Epithelial cell of esophagus (primary cell): ENCODE measurements at places on chromosomes 5 and 9.

DNA sequence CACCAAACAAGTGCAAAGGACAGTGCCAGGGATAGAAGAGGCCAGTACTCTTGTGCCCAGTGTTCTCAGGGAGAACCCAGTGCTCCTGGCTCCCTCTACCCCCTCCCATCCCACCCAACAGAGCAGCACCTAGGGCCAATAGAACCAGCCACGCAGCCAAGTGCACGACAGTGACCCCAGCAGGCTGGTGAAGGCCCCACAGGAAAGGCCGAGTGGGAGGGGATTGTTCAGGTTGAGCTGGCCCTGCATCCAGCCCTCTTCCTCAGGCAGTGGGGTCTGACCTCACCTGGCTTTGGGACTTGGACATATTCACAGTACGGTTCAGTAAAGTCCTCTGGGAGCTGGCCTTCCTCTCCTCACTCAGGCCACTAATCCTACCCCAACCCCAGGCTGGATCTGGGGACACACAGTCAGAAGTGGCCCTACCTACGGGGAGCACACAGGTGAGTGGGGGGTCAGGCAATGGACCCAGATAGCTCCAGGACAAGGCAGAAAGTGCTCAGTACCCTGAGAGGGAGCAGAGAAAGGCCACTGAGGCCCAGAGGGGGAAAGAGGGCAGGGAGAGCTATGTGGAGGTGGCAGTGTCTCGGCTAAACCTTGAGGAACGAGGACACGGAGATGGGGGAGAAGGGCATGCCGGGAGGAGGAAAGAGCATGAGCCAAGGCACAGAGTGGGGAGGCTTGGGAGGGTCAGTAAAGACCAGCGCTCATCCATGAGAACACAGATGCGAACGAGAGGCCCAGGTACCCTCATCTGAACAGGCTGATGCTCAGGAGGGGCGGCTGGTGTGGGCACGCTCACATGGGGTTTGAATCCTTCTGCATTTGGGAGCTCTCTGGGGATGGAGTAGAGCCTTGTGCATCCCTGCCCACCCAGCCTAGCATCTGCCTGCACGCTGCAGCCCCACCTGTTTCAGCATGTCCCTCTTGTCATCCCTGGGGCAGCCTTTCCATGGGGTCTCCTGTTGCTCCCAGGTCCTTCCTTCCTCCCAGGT lies 25.6 kb downstream of the POLR1E start:
- no peak for DNase-seq

- DNase-seq = no peak
These were observed 211.6 kb downstream of the SYK start for GRCh38 chr9:91012933-91013841.

DNA sequence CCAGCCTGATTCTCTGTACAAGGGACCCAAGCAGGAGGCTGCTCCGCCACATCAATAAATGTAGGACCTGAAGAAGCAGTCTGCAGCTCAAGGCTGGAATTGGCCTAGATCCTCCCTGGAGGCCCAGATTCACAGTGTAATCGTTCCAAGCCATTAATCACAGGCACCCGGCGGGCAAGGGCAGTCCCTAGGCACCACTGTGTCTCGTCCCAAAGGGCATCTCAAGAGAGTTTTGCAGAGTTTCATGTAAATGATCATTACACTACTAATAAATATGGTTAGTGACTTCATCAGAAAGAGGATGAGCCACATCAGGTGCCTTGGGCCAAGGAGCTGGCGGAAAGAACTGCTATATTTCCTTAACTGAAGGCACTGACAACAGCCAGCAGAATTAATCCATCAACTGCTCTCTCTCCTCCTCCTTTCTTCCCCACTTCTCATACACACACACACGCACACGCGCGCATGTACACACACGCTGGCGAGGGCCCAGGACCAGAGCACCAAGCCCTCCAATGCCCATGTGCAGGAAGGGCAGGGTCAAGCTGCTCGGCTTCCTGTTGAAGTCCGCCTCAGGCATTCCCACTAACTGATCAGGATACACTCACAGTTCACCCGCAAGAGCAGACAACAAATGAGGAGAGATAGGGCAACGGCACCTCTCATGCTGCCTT lies 33.9 kb downstream of the GNAQ start:
- no peak for DNase-seq

DNA sequence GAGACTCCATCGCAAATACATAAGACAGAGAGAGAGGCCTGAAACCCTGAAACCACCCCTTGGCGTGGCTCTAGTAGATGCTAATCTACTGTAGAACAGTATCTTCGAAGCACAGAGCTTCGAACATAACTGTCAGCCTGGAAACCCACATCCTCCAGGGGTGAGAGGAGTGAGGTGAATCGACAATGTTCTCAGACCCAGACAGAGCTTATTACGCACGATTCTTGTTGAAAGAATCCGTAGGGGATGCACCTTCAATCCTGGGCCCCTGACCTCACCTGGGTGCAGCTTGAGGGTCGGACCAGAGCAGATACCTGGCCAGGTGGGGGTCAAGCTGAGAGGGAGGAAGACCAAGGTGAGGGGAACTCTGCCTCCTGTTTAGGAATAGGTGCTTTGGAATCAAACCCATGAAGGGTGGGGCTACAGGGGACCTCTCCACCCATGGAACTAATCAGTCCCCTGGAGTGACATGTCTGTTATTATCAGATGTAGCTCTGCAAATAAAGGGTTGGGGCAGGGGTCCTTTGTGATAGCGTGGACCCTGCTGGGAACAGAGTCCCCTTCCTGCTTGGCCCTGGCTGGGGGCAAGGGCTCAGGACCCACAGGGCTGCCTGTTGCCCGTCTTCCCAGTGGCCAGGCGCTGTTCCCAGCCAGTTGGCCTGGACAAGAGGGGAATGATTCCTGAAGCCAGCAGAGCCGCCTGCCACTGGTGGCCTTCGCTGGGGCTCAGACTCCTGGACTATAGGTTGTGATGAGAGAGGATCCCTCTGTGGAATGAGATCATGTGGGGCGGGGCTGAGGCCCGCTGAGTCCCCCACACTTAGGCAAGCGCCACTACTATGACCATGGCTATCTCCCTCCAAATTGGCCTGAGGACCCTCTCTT lies 41.2 kb downstream of the DBH start:
- no peak for DNase-seq

DNA sequence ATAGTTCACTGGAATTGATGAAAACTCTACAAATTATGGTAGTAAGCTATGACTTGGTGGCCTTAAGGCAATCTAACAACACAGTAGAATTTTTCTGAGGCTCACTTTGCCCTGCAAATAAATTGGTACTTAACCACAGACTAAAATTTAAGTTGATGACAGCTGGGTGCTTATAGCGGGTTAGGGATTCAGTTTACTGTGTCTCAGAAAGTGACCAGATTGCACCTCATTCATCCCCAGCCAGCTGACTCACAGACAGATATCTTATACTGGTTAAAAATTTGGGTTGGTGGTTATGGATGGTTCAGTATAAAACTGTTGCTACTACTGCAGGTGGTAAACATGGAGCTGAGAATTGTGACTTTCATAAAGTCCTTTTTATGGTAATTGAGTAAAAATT lies 2.8 kb downstream of the CKS2 start:
- no peak for DNase-seq

GRCh38 chr9:70933321-70933720 lies 188.1 kb downstream of the TRPM3 start:
- DNase-seq = no peak

DNA sequence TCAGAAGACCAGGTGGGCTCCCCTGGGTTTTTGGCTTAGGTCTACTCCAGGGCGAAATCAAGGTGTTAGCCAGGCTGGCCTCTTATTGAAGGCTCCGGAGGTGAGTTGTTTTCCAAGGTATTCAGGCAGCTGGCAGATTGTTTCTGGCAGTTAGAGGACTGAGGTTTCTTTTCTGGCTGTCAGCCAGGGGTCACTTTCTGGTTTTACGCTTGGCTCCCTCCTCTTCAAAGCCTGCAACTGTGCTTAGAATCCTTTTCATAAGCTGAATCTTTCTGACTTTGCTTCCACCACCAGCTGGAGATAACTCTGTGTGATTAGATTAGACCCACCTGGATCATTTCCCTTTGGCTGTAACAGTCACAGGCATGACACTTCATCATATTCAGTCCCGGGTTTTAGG lies 24.6 kb downstream of the RFK start:
- peak; percentile 26 for DNase-seq

DNA sequence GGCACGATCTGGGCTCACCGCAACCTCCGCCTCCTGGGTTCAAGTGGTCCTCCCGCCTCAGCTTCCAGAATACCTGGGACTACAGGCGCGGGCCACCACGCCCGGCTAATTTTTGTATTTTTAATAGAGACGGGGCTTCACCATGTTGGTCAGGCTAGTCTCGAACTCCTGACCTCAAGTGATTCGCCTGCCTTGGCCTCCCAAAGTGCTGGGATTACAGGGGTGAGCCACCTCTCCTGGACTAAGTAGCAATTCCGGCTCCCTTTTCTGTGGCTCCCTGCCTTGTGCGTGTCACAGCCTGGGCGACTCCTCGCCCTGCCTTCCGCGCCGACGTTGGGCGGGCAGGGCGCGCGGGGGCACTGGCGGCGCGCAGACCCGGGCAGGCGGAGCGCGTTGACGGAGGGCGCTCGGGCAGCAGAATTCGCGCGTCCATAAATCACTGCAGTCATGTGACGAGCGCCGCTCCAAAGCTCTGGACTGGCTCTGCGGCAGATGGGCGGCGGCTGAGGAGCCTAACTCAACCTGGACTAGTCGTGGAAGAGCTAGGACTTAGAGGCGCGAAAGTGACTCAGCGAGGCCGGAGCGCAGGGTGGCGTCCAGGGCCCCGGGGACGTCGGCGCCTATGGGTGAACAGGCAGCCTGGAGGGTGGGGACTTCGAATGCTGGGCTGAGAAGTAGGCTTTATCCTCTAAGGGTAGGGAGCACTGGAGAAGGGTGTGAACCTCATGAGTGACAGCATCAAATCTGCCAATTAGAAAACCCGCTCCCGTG lies 1.4 kb upstream of the CIZ1 start:
- peak; percentile 91 for DNase-seq

DNA sequence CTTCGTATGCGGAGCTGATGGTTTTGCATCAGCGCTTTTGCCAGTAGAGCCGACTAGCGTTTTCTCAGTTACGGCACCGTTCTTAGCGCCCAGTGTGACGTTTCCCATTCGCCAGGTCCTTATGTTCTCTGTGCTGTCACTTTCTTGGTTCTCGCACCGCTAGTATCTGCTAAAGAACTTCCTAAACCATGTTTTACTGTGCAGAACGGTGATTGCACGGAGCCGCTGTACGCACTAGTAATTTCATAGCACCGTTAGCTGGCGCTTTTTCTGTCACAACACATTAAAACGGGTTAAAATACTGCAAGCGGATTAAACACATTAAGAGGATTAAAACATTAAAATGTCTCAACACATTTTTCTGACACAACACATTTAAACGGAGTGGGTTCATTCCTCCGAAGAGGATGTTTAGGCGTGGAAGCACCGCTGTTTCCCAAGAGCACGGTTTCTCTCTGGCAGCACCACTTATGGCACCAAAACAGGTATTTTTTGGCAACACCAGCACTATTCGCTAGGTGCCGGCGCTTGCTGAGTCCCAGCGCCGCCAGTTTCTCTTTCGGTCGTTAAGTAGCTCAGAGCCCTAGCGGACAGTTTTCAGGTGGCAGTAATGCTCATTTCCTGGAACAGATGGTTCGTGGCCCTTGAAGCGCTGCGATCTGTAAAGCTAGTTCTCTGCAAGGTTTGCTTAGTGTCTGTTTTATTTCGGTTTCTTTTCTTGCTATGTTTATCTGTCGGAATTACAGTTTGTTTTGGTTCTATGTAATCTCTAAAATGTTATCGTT lies 20.3 kb downstream of the ANXA2R start:
- DNase-seq = peak; percentile 89

- no peak for DNase-seq
These were observed 21.8 kb downstream of the ELOVL7 start for GRCh38 chr5:60822285-60822556.

DNA sequence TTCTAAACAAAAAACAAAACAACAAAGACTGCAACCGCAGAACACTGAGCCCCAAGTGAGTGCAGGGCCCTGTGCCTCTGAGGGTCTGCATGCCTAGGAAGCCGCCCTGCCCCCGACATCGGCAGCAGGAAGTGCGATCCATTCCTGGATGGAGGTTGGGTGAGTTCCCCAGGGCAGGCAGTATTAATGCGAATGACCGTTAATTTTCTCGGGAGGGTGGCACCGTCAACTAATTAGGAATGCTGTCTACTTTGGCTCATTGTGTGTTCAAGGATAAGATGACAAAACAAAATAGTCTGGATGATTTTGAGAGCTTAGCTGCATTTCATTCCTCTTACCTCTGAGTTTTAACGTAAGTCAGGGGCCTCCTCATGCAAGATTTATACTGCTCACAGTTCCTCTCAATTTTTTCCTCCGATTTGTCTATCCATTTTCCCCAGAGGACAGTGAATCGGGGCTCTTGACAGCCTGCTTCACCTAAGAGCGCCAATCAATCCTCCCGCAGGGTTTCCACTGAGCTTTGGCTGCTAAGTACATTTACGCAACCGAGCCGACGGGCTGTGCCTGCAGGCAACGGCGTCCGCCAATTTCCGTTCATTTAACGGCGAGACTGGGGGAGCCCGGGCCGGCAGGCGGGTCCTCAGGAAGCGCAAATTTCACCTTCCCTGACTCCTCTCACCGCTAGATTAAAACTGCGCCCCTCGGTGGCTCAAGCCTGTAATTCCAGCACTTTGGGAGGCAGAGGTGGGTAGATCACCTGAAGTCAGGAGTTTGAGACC lies 2.9 kb upstream of the NXNL2 start:
- DNase-seq = peak; percentile 64

DNA sequence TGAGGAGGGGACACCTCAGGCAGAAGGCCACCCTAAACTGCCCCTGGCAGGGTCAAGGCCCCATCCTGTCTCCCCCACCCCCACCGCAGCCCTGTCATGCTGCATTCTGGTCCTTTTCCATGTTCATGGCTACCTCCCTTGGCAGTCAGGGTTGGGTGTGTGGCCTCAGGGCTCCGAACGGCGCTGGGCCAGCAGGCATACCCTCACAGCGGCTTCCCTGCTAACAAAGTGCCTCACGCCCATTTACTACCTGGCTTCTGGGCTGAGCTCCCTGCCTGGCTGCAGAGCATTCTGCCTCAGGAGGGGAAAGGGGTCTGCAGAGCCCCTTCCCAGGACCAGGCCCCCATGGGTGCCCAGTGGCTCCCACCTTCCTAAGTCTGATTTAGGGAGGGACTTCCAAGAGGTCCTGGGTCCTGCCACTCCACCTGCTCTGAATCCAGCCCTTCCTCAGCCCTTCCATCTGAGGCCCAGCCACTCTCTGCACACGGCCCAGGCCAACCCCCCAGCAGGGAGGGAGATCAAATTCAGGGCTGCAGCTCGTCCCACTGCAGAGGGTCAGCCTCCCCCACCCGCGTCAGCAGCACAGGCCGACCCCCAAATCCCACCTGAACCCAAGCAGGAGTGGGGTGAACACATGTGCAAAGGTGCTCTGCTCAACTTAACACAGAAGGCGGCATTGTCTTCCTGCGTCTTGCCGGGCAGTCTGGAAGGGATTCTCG lies 115.9 kb upstream of the PHYKPL start:
- no peak for DNase-seq

DNA sequence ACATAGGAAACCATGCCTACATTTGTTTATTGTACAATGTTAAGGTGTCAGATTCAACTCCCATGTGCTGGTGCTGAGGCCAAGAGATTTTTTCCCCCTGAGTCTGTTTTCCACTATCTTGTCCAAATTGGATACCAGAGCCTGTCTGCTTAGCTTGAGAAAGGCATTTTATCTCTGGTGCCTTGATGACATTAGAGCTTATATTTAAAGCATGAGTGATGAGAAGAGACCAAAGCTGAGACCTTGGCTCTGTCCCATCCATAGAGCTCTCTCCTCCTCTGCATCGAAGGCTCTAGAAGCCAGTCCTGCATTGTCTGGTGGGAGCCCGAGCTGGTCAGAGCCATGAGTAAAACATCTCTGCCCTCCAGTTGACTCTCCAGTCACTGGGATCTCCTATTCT lies 10.4 kb upstream of the PPP2CA start:
- DNase-seq = no peak

GRCh38 chr5:14503681-14504331 lies 77.8 kb upstream of the OTULINL start:
- DNase-seq = no peak
